ENCODE measurements at places on chromosomes 1 and 21. TPM values are rescaled to one million over a fixed set of nuclear protein-coding genes. Genes with fewer than 3 reads are reported as not detected.

Gene S100B
- total RNA-seq, result 0.61 TPM

DNA sequence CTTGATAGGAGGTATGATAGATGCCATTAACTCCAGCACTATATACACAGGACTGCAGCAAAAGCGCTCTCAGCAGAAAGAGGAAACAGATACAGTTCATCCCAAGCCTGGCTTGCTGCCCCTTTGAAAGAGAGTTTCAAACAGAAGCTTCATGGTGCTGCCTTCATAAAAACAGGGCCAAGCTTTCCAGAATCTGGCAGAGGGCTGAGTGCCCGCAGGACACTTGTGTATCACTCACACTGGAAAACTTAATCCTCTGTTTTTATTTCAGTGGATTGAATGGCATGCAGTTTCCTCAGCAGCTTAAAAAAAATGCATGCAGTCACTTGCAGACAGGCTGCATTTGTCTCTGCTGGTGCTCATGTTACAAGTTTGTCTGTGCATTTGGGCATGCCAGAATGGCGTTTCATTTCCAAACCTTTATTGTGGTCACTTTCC lies 40.4 kb downstream of the KCNJ15 start:
- no peaks in the 10 kb centered on the region for H3K36me3 ChIP-seq
- no peak overlapping the region for H3K27ac ChIP-seq
- no peaks in the 10 kb centered on the region for H3K27me3 ChIP-seq
- no peak for DNase-seq
- no peak overlapping the region for H3K4me3 ChIP-seq
- H3K4me1 ChIP-seq, result no peaks in the 10 kb centered on the region

GRCh38 chr1:7526196-7526866 lies 244.8 kb upstream of the VAMP3 start:
- no peaks in the 10 kb centered on the region for H3K27me3 ChIP-seq
- no peaks in the 10 kb centered on the region for H3K36me3 ChIP-seq
- H3K4me1 ChIP-seq, result no peaks in the 10 kb centered on the region
- no peak for DNase-seq
- H3K27ac ChIP-seq, result no peak overlapping the region
- no peak overlapping the region for H3K4me3 ChIP-seq

DNA sequence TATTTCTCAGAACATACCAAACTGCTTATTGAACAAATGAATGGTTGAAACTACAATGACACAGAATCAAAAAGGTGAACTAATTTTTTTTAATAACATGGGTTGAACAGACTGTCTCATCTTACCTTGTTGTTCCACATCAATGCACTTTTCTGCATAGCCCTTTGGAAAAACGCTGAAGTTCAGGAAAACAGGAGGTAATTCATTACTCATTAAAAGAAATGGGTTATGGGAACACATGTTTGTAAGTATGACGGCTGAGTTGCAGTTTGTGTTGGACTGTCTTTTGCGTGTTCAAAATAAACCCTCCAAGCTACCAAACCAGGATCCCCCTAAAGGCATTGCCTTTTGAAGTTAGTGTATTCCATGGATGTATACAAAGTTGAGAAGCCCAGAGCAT lies 514.9 kb upstream of the PKN2 start:
- H3K4me1 ChIP-seq, result no peaks in the 10 kb centered on the region
- no peak for DNase-seq
- H3K36me3 ChIP-seq, result no peaks in the 10 kb centered on the region
- H3K27ac ChIP-seq, result no peak overlapping the region

Gene GJA4
- total RNA-seq, result 9.1 TPM

DNA sequence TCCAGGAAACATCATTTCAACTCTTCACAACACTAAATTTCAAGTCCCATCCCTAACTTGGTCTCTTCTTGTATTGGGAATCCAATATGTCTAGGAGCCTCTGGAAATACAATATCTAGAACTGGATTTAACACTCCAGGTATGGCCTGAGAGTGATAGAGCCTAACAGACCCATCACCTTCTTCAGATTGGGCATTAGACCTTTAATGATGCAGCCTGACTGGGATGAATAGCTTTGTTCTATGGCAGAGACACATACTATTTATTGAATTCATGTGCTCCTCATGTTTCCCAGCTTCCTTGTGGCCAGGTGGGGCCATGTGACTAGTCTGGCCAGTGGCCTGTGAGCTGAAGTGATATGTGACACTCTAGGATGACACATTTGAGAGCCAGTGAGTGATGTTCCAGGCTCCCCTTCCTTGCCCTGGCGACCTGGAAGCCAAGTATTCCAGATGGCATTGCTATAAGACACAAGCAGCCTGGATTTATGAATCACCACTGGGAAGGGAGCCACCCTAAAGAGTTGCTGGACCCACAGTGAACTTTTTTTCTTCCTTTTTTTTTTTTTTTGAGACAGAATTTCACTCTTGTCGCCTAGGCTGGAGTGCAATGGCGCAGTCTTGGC lies 31.0 kb upstream of the POU3F1 start:
- peaks cover 2% of the 10 kb centered on the region for H3K4me1 ChIP-seq
- no peaks in the 10 kb centered on the region for H3K36me3 ChIP-seq
- H3K4me3 ChIP-seq, result no peak overlapping the region
- DNase-seq, result no peak
- no peak overlapping the region for H3K27ac ChIP-seq
- H3K27me3 ChIP-seq, result no peaks in the 10 kb centered on the region

DNA sequence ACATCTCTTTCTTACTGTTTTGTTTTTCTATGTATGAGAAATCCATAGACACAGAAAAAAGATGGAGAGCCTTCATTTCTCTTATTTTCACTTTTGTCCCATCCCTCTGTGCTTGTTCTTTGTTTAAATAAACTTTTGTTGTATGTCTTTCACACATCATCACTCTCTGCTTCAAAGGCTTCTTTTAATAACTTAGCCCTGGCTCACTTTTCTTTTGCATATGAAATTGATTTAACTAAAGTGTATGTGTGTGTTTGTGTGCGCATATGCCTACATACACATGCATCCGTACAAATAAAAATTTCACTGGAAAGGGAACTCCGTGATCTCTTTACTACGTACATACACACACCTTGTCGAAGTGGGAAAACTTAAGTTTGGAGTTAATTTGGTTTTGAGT lies 168.6 kb downstream of the NFIA start:
- H3K4me1 ChIP-seq, result peaks cover 50% of the 10 kb centered on the region
- H3K27ac ChIP-seq, result no peak overlapping the region
- H3K27me3 ChIP-seq, result no peaks in the 10 kb centered on the region
- H3K36me3 ChIP-seq, result no peaks in the 10 kb centered on the region
- no peak overlapping the region for H3K4me3 ChIP-seq
- DNase-seq, result no peak

DNA sequence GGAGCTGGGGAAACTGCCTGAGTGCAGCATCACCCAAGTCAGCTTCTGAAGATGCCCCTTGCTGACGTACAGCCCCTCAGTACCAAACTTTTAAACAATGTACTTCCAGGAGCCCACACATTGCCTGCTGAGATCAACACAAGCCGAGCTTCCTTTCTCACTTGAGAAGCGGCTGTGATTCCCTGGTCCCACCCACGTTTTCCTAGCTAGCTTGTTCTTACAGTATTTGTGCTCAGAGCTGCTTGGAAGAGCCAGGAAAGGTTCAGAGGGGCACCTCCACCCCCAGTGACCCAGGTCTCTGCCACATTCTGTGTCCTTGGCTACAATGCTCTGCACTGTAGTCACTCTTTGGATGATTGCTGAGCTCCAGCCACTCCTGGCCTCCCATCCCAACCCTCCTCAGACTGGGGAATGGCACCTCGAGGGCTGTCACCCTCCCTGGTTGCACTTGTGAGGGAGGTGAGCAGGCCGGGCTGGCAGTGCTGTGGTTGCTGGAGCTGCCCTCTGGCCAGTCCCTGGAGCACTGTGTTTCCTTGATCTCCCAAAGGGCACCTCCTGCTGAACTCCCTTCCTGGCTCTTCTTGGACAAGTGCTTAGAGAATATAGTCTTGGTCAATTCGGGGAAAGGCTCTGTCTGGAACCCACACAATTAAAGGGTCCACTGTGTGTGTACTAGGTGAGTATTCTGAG lies 355.1 kb downstream of the AJAP1 start:
- no peak for DNase-seq
- no peaks in the 10 kb centered on the region for H3K36me3 ChIP-seq
- no peaks in the 10 kb centered on the region for H3K27me3 ChIP-seq
- no peak overlapping the region for H3K27ac ChIP-seq
- no peak overlapping the region for H3K4me3 ChIP-seq
- no peaks in the 10 kb centered on the region for H3K4me1 ChIP-seq

Gene ARTN
- not detected for total RNA-seq

DNA sequence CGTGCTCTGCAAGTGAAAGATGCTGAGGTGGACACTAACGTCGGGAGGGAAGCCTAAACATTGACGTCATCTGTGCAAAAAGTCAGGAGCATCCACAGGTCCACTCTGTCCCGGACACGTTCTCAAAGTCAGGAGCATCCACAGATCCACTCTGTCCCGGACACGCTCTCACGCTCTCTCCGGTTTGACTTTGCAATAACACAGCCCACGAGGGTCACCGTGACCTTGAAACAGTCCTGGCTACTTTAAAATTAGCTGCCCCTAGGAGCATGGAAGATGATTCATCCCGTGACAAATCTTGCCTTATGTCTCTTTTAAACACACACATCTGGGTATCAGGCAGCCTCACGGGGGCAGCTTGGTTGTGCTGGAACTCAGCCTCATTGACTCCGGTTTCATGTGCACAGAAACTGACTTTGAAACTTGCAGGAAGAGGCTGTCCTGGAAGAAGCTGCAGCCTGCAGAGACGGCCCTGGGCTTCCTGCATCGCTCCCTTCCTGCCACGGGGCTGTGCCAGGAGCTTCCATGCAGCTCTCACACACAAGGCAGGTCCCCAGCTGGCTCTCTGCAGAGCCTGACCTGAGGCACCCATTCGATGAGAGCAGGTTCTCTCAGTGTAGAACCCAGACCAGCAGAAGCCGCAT lies 18.1 kb upstream of the COL18A1 start:
- no peak overlapping the region for H3K4me3 ChIP-seq
- peak; percentile 53 for DNase-seq
- H3K27me3 ChIP-seq, result peaks cover 20% of the 10 kb centered on the region
- peak overlapping the region; percentile 16 for H3K27ac ChIP-seq
- H3K4me1 ChIP-seq, result peaks cover 4% of the 10 kb centered on the region

Measured in psoas muscle (tissue), 8 donors.